ENCODE measurements at places on chromosomes 2 and 18.
A peak's percentile ranks its signal among the peaks of the same experiment; 100 is the strongest.

GRCh38 chr18:46448347-46448746 lies 208.7 kb downstream of the LOXHD1 start:
- no peak for DNase-seq

GRCh38 chr18:44708451-44709083 lies 27.9 kb downstream of the SETBP1 start:
- no peak for DNase-seq

- DNase-seq, result no peak
Measured at GRCh38 chr2:139685090-139685983, 905.1 kb upstream of the NXPH2 start.

DNA sequence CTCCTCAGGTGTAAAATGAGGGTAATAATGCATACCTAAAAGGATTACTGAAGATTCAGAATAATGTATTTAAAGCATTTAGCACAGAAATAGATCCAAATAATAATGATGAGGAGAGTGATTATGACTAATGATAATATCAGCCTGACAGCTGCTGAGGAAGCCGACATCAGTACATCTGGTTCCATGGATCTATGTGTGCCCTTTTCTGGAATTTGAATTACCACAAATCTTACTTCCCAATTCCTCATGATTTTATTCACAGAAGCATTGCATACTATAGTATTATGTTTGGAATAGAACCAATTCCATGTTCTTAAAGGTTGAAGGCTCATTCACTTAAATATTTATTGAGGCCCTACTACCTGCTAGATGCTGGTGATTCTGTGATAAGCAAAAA lies 248.9 kb upstream of the THUMPD2 start:
- no peak for DNase-seq

GRCh38 chr2:85847051-85847588 lies 41.7 kb downstream of the ST3GAL5 start:
- DNase-seq, result no peak

GRCh38 chr18:79405019-79405780 lies 9.5 kb downstream of the NFATC1 start:
- peak; percentile 84 for DNase-seq

DNA sequence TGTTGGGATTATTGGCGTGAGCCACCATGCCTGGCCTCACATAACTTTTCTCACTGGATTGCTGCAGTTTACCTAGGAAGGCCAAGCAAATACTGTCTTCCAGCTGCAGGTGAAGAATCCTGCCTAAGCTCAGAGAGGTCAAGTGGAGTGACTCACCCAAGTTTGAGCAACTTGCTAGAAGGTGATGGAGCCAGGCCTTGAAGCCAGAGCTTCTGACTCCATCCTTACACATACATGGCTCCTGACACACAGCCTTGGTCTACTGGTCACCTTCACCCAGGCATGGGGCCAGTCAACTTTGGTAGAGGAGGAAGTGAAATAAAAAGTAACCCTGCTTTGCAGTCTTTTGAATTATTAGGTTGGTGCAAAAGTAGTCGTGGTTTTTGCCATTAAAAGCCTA lies 93.5 kb downstream of the VWA3B start:
- DNase-seq, result no peak

- no peak for DNase-seq
Measured at GRCh38 chr2:180819106-180819505, 161.3 kb upstream of the UBE2E3 start.

DNA sequence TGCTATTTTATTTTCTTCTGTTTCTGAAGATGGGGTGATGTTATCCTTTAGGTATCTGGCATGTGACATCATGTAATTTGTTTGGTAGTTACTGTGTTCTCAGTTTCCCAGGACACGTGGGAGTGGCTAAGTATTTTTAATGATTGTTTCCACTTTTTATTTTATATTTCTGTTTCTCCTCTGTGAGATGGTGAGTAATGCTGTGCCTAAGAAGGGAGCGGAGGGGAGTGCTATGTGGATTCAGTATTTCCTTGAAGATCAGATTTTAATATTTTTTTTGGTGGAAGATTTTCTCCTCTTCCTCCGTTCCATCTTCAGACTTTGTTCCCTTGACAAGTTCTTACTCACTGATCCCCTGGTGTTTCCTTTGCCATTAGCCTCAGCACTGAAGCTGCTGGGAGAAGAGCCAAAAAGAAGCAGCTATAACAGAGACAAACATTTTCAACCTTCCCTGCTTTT lies 180.0 kb upstream of the MMADHC start:
- DNase-seq, result no peak

DNA sequence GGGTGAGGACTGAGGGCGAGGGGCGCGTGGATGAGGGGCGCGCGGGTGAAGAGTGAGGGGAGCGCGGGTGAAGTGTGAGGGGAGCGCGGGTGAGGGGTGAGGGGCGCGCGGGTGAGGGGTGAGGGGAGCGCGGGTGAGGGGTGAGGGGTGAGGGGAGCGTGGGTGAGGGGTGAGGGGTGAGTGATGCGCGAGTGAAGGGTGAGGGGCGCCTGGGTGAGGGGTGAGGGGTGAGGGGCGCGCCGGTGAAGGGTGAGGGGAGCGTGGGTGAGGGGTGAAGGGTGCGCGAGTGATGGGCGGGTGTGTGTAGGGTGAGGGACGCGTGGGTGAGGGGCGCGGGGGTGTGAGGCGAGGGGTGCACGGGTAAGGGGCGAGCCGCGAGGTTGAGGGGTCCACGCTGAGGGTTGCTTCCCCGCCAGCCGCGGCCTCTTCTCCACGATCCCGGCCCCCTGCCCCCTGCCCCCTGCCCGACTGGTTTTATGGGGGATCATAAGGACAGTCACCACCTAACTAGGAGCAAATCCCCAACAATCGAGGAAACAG lies 1.1 kb upstream of the SLC66A2 start:
- DNase-seq, result no peak

DNA sequence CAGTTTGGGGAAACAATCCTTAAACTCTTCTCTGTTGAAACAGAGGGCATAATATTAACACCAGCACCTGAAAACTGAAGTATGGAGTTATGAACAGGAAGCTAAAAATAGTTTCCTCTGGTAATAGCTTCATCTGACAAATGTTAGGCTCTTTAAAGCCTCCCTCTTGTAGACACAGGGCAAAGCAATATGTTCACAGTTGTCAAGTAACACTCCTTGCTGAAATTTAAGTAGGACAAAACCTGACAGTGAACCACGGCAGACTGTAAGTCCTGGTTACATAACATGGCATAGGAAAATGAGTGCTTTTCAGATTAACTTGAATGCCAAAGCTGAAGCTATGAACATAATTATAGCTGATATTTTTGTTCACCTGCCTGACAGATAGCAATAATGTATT lies 172.9 kb downstream of the CMPK2 start:
- DNase-seq, result no peak

GRCh38 chr2:58137856-58138255 lies 91.2 kb downstream of the VRK2 start:
- no peak for DNase-seq

DNA sequence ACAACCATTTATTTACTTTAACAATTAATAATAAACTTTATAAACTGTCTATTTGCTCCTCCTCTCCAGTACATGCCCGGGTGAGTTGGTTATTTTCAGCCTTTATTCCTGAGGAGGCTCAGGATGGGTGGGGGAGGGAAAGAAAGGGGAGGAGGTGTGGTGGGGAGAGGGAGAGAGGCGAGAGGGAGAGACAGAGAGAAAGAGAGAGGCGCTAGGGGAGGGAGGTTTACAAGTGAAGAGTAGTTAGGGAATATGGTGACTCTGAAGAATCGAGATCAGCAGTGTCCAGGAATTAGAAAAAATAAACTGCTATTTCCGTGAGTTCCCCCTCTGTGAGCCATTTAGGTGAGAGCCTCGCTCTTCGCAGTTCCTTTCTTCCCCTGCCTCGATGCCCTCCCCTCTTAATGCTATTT lies 138.9 kb downstream of the MEIS1 start:
- DNase-seq, result no peak

DNA sequence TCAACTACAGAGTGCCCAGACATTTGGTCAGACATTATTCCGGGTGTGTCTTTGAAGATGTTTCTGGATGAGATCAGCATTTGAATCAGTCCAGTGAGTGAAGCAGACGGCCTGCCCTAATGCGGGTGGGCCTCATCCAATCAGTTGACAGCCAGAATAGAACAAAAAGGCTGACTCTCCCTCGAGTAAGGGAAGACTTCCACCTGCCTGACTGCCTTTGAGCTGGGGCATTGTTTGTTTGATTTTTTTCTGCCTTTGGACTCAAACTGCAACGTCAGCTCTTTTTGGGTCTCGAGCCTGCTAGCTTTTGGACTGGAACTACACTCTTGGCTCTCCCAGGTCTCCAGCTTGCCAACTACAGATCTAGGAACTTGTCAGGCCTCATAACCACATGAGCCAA lies 111.7 kb upstream of the AGAP1 start:
- DNase-seq, result no peak

DNA sequence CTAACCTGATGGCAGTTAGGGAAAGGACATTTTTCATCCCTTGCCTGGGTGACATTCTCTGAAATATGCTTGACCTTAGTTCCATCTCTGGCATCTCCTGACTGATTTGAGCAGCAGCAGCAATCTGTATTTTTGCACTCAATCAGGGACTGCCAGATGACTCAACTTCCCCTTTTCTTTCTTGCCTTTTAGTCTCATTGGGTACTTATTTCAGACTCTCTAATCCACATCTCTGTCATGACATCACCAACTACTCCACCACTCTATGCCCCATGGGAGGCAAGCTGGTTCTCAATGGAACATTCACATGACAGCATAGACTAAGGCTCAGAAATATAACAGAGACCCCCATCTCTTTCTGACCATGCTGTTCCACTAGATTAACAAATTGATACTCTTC lies 254.2 kb downstream of the RIT2 start:
- DNase-seq, result no peak

DNA sequence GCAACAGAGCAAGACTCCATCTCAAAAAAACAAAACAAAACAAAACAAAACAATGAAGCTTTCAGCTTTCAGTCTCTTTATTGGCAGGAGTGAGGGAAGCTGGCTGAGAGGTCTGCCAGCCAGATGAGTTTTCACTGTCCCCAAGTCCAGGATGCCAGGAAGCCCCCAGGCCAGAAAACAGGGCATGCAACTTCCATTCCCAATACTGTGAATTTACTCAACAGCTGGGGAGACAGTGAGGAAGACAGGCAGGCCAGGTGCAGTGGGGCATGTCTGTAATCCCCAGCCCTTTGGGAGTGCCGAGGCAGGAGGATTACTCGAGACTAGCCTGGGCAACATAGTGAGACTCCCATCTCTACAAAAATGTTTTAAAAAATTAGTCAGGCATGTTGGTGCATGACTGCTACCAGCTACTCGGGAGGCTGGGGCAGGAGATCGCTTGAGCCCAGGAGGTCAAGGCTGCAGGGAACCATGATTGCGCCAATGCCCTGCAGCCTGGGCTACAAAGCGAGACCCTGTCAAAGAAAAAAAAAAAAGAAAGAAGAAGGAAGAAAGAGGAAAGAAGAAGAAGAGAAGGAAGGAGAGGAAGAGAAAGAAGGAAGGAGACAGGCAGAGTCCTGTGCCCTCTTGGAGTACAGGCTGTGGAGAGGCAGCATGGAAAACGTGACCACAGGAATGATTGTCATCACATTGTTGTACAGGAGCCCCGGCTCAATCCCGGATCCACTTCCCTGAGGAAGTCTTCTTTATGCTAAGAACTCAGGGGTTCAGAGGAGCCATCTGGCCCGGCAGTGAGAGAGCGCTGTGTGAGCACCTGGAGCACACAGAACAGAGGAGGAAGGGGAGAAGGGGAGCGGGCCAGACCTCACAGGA lies 29.2 kb upstream of the POMC start:
- DNase-seq, result no peak

DNA sequence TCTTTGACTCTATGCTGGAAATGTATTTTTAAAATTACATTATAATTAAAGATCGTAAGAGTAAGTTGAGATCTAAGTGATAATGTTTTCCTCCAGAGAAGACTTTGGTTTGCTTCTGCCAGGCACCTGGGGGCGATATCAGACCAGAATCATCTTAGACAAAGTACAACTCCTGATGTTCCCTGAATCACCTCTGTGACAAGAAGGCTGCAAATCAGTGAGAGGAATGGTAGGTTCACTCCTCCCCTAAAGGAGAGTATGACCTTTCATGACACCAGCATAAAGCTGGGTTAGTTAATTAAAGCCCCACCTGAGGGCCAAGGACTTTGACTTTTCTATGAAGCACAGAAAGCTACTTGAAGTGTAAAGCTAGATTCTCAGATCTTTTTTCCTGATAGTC lies 114.4 kb upstream of the DTNA start:
- no peak for DNase-seq
